Left lobe of liver (tissue), 2 donors: ENCODE measurements at places on chromosomes 5 and 9.

- DNase-seq = peak; percentile 54
Measured at GRCh38 chr5:148965511-148966265, 97.2 kb downstream of the SH3TC2 start.

DNA sequence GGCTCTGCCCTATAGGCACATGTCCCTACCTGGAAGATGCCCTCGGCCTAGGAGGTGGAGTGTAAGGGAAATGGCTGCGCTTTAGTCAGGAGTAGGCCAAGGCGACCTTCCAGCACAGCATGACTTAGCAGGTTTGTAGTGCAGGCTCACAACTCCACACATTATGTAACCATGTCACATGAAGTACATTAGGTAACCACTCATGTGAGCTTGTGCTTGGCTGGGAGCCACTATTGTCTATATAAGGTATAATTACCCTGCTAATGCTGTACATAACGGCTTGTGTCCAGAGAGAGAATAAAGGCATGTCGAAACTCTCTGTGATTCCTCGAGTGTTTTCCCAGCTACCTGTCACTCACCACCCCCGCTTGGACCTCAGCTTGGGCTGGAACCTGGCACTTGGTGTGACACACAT is 74.9 kb downstream of the CAMK4 start:
- DNase-seq = no peak

- no peak for DNase-seq
Measured at GRCh38 chr5:75373862-75374261, 36.8 kb downstream of the HMGCR start.

- DNase-seq = no peak
Measured at GRCh38 chr9:123568691-123569688, 213.0 kb downstream of the CRB2 start.

DNA sequence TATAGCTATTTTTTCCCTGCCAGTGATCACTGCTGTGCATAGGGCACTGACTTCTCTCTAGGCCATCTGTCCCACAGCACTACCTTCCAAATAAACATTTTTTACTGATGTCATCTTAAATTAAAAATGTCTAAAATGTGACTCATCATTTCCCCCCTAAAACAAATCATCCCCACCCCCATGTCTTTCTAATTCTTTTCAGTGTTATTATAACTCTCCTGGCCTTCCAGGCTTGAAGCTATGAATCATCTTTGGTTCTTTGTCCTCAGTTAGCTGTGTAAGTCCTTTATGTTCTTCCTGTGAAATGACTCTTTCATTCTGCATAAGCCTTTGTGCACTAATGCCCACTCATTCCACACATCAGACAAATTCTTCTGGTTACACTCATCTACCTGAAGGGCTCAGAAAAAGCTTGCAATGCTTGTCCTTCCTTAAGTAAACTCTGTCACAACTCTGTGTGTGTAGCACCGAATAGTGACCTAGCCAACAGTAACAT is 78.1 kb downstream of the CFAP95 start:
- DNase-seq = no peak

- DNase-seq = no peak
Measured at GRCh38 chr9:111034170-111034897, 3.9 kb downstream of the LPAR1 start.

DNA sequence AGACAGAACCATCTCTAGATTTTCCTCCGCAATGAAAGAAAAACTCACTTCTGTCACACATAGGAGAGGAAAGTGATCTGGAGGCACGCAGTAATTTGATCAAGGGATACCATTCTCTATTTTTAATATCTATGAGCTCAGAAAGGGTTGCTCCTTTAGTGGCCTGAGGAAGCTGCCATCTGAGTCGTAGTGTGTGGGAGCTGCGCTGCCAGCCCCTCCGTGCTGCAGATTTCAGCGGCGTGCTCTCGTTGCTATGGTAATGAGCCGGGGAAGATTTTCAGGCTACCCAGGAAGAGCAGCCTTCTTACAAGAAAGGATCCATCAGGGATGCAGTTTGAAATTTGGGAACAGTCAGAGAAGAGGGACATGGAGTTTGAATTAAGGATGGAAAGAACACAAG is 17.1 kb upstream of the GOLM1 start:
- DNase-seq = no peak

DNA sequence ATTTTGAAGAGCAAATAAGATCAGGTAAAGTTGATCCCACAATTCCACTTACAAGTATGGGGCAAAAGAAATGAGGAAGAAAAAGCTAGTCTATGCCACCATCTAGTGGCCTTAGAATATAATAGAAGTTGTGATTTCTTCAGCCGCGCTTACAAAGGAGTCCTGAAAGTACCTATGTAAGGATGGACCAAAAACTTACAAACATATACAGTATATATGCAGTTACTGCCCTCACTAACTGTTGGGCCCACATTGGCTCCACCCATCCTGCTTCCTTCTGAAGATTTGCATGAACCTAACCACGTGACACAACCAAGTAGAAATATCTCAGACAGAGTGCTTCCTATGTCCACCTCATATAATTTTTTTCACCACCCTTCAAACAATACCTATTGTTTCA is 11.7 kb upstream of the OR13D1 start:
- no peak for DNase-seq

DNA sequence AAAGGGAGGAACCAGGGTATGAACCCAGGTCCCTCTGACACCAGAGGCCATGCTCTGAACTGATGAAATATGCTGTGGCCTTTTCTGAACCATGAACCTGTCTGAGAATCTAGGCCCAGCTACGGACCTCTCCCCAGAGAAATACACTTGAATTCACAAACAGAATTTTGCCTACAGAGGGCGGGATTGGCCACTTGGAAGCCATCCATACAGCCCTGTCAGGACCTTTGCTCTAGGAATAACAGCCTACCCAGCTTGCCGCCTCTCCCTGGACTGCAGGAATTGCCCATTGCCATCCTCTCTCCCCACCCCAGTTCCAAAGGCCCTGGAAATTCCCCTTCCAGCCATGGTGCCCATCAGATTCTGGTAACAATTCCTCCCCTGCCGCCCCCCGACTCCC is 26.6 kb downstream of the MORN5 start:
- DNase-seq = peak; percentile 61

DNA sequence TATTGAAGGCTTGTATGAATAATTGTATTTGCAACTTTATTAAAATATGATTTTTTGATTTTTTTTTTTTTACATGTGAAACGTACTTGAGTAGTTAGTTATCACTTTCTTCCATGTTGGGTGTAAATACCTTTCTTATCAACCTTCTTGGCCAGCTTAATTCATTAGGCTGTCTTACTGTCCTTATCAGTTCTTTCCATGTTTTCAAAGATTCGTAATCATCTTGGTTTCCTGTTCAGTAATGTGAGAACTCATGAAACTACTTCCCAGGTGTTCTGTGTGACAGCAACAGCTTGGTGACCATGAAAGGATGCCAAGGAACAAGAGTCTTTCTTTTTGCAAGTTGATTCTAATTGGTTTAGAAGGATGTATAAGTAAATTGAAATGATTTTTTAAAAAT is 100.0 kb downstream of the ADGRV1 start:
- no peak for DNase-seq

DNA sequence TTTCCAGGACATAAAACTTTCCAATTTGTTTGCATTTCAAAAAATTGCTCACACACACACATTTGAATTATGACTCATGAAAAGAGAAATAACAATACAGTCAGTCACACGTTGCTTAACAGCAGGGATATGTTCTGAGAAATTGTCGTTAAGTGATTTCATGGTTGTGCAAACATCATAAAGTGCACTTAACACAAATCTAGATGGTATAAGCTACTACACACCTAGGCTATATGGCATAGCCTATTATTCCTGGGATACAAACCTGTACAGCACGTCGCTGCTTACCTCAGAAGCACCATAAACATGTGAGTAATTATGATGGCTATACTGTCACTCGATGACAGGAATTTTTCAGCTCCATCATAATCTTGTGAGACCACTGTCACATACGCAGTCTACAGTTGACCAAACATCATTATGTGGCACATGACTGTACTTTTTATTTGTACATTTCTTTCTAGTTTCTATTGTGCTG is 378.2 kb downstream of the ACTL7B start:
- DNase-seq = no peak

DNA sequence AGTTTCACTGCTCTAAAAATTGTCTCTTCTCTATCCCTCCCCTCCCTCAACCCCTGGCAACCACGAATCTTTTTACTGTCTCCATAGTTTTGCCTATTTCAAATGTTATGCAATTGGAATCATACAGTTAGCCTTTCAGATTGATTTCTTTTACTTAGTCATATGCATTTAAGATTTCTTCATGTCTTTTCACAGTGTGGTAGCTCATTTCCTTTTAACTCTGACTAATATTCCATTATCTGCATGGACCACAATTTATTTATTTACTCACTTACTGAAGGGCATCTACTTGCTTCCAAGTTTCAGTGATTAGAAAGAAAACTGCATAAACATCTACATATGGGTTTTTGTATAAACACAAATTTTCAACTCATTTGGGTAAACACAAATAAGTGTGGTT is 372.3 kb downstream of the CDH18 start:
- no peak for DNase-seq

DNA sequence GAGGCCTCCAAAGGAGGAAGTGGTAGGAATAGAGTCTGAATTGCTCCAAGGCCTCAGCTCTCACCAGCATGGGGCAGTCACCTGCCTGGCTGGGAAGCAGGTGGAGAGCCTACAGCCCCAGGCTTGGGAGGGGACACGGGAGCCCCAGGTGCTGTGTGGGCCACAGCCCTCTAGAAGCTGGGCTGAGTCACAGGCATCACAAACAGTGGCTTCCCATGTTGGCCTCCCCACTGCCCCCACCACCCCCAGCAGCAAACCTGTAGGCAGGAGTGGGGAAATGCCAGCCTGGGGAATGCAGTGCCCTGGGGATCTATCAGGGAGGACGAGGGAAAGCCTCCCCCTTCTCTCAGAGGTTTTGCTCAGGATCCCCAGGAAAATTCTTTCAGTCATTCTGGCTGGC is 309.6 kb downstream of the SLIT3 start:
- no peak for DNase-seq

GRCh38 chr9:68711281-68711680 is 6.2 kb downstream of the PIP5K1B start:
- DNase-seq = no peak

- no peak for DNase-seq
Measured at GRCh38 chr5:168865968-168866367, 286.8 kb upstream of the PANK3 start.

DNA sequence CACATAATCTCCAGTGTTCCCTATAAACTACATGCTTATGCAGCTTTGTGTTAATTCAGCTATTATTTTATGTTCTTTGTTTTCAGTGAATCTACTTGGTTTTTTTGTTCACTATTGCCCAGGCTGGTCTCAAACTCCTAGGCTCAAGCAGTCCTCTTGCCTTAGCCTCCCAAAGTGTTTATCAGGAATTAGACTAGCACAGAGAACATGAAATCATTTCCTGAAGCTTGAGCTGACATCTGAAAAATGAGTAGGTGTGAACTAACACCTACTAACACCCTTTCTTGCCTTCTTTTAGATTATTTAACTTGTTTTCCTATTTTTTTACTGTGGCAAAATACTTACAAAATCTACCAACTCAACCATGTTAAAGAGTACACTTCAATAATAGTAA is 25.0 kb downstream of the CENPP start:
- no peak for DNase-seq

DNA sequence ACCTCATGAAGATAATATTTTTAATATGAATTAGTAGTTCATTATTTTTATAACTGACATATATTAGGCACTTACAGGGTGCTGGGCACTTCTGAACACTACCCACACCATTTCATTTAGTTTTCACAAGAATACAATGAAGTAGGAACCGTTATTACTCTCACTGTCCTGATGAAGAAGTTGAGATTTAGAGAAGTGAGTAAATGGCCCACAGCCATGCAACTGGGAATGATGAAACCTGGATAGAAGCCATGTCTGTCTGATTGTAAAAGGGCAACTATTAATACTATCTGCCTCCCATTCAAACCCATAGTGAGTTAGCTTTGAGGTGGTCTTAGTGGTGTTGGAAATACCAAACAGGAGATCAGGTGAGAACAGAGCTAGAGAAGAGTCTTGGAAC is 29.6 kb upstream of the OTULINL start:
- no peak for DNase-seq

- no peak for DNase-seq
Measured at GRCh38 chr5:179318221-179318955, 26.9 kb downstream of the ADAMTS2 start.

DNA sequence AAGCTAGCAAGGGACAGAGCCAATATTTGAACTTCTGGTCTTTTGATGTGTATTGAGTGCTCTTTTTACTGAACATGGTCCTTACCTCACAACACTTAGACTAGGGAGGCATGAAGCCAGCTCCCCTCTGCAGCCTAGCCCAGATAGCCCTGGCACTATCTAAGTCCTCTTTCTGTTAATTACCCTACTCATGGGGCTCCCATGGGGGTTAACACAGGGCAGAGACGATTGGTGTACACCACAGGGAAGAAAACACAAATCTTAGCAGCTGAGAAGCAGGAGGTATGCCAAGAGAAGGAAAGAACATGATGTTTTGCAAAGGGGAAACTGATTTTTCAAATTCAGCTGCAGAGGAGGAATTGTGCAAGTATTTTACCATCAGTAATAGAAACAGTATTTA is 383.8 kb downstream of the TMEM232 start:
- no peak for DNase-seq

DNA sequence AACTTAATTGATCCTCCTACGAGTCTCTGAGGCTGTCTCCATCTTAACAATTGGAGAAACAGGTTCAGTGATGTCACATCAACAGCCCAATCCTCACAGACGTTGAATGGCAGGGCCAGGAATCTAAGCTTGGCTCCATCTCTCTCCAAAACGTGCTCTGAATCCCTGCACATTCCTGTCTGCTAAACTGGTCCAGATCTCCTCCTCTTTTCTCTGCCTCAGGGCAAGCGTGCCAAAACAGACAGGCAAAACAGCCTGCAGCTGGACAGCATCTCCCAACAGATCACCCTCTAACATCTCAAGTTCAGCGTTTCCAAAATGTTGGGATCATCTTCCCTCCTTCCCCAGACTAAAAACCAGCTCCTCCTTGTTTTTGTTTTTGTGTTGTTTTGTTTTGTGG is 6.6 kb downstream of the FBP1 start:
- no peak for DNase-seq

- no peak for DNase-seq
Measured at GRCh38 chr5:91468651-91469422, 85.7 kb upstream of the ARRDC3 start.

GRCh38 chr5:151006704-151007334 is 13.6 kb upstream of the GPX3 start:
- DNase-seq = no peak

DNA sequence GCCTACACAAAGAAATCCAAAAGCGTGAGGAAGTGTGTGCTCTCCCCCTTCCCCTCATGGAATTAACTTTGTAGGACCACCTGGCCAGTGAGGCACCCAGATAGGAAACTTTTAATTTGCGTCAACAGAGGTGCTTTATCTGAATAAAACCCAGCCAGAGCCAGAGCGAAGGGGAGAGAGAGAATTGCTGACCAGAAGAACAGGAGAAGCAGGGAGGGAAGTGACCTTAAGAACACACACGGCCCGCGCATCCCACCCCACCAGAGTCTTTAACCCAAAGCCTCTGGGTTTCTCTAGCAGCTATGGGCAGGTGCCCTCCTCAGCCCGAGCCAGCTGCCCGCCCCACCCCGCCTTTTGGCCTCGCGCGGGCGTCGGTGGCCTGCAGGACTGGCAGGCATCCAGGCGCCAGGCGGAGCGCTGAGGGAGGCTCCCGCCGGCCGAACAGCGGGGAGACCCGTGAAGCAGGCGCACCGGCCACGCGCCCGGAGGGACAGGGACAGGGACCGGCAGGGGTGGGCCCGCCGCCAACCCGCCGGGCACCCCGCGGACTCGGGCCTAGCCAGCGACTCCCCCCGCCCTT is 580 bp downstream of the ERAP1 start:
- DNase-seq = peak; percentile 93

- no peak for DNase-seq
Measured at GRCh38 chr5:45793638-45794532, 97.7 kb upstream of the HCN1 start.

- DNase-seq = no peak
Measured at GRCh38 chr9:68970151-68970550, 43.8 kb downstream of the PRKACG start.
